Activated T-cell treated with anti-CD3 and anti-CD28 coated beads for 24 hours (primary cell): ENCODE measurements at places on chromosomes 1 and 21.

DNA sequence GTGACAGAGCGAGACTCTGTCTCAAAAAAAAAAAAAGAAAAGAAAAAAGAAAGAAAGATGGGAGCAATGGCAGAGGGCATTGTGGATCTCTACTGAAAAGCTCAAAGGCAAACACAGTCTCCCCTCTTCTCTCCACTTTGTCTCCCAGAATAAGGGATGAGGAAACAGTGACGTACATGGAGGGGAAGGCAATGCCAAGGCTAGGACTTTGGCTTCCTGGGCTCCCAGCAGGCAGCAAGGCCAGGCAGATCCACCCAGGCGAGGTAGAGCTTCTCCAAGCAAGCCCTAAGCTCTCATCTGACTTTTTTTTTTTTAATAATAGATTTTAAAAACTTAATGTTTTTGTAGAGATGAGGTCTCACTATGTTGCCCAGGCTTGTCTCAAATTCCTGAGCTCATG, 4.6 kb downstream of the ARHGEF2 start:
- DNase-seq = no peak

GRCh38 chr1:196152975-196153374, 455.3 kb downstream of the KCNT2 start:
- no peak for DNase-seq

GRCh38 chr1:222893255-222893654, 78.4 kb downstream of the DISP1 start:
- DNase-seq = no peak

GRCh38 chr1:17052641-17053040, 1.2 kb downstream of the SDHB start:
- DNase-seq = no peak

GRCh38 chr1:98749152-98749756, 87.7 kb downstream of the SNX7 start:
- DNase-seq = no peak

DNA sequence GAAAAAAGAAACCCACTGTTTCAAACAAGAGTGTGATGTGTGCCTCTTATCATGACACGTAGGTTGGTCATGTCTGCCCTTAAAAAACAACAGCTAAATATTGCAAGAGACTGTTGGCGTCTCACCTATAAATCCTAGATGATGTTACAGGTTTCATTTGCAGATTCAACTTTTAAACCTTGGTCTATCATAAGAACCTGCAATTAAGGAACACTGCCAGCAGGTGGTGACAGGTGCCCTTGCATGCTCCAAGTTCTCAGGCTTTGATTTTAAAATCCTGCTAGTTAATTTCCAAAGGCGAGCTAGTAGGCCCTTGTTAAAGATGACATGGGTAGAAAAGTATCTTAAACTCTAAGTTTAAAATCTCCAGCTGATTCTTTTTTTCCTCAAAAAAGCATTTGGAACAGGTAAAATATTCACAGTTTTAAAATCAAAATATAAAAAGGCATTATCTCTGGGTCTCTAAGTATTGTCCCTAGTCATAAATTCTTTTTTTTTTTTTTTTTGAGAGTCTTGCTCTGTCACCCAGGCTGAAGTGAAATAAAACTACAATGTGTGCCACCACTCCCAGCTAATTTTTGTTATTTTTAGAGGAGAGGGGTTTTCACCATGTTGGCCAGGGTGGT, 39.1 kb downstream of the CLSTN1 start:
- peak; percentile 48 for DNase-seq

GRCh38 chr1:76723949-76724348, 143.3 kb upstream of the ST6GALNAC5 start:
- no peak for DNase-seq
